ENCODE measurements at places on chromosomes 3 and 15.

DNA sequence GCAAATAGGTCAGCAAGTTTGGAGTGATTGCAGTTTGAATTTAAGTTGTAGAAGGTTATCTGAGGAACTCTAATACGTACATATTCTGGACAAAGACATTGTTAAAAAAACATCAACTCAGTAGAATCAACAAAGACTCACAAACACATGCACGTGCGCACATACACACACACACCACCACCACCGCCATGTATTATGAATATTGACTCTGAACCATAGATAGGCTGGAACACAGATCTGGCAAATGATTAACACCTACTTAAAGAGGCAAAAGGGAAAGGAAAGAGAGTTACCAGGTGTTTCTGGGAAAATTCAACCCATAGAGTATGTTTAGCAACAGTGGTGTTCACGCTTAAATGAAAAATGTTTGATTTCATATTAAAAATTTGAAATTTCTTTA lies 334.2 kb upstream of the ALCAM start:
- DNase-seq: no peak

- DNase-seq: no peak
Measured at GRCh38 chr3:152620395-152620794, 214.5 kb upstream of the P2RY1 start.

DNA sequence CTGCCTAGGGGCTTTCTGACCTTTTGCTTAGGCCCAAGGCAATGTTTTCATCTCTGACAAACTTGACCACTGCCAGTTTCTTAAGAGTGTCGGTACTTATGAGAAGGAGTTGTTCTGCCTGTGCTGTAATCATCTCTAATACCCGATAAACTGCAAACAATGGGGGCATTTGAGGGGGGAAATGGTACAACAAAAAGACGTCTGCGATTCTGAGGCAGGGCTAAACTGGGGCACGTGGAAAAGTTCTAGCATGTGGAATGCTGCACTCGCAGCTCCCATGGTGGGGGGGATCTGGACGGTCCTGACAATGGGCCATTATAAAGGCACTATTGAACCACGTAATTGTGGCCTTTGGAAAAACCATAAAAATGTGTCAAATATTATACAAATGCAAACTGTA lies 73.1 kb upstream of the SAMMSON start:
- no peak for DNase-seq

- DNase-seq: no peak
Measured at GRCh38 chr15:95857124-95857757, 473.3 kb upstream of the NR2F2 start.

- peak; percentile 33 for DNase-seq
Measured at GRCh38 chr15:25862472-25863110, 536 bp downstream of the ATP10A start.

- no peak for DNase-seq
Measured at GRCh38 chr3:85706130-85706529, 747.3 kb downstream of the CADM2 start.

- no peak for DNase-seq
Measured at GRCh38 chr3:110253794-110254193, 817.8 kb upstream of the NECTIN3 start.

All from effector memory CD8-positive, alpha-beta T cell (primary cell).